Cerebellar cortex (tissue), 1 donor: ENCODE measurements at places on chromosomes 13 and 19.
A peak's percentile ranks its signal among the peaks of the same experiment; 100 is the strongest.

GRCh38 chr13:112695121-112695520 is 5.3 kb downstream of the ATP11A start:
- DNase-seq: no peak

- no peak for DNase-seq
Observed at GRCh38 chr13:20980899-20981298, 78.4 kb upstream of the XPO4 start.

- no peak for DNase-seq
Observed at GRCh38 chr19:10929402-10929794, 787 bp downstream of the TIMM29 start.

DNA sequence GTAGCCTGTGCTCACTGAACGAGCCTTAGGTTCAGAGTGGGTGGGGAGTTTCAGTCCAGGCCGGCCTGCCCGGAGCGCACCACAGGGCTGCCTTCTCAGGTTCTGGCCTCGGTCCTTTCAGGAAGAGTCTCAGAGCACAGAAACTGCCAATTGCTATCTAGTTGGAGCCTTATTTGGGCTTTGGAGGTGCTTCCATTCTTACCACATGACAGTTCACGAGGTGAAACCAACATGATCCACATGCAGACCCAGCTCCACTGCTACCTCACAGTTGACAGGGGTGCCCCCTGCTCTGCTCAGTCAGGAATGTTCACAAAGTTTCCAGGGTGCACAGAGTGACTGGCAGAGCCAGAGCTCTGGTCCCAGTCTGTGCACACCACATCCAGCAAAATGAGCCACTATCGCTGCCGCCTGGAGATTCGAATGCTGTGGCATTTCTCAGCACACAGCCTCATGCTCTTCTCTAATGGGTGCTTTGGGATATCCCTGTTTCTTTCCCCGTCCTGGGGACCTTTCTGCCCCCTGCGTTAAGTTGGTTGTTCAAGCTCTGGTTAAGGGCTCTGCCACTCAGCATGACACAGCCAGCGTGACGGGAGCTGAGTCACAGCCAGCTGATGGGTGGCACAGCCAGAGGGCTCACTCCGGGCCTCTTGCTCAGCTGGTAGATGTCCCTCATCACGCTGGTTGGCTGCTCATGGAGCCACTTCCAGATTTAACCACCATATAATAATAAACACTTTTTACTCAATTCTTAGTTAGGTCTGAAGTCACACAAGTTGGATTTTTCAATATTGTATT is 7.5 kb upstream of the SACS start:
- no peak for DNase-seq

DNA sequence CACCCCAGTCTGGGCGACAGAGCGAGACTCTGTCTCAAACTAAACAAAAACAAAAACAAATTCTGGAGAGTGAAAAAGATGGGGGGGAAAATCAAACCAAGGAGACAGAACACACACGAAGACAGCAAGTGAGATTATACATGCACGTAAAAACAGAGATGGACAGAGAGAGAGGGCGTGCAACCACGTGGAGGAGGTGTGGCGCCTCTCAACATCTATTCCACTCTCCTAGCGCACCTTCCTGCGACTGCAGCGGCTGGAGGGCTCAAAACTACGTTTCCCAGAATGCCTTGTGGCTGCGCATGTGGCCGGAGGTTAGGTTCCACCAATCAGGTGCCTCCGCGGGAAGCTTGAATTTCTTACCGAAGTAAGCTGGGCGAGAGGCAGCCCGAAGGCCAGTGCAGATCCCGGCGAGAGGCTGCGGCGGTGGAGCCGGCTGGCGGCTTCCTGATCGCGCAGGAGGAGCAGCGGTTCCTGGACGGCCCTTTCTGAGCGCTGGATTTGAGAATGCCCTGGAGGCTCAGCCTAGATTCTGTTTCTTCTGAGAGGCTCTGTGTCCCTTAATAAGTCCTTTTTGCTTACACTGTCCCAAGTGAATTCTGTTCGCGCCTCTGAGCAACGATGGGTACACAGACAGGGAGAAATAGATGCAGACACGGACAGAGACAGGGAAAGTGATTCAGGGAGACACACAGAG is 13.1 kb upstream of the NANOS2 start:
- DNase-seq: peak; percentile 94

GRCh38 chr19:50792272-50793250 is 2.3 kb downstream of the ACP4 start:
- DNase-seq: no peak

DNA sequence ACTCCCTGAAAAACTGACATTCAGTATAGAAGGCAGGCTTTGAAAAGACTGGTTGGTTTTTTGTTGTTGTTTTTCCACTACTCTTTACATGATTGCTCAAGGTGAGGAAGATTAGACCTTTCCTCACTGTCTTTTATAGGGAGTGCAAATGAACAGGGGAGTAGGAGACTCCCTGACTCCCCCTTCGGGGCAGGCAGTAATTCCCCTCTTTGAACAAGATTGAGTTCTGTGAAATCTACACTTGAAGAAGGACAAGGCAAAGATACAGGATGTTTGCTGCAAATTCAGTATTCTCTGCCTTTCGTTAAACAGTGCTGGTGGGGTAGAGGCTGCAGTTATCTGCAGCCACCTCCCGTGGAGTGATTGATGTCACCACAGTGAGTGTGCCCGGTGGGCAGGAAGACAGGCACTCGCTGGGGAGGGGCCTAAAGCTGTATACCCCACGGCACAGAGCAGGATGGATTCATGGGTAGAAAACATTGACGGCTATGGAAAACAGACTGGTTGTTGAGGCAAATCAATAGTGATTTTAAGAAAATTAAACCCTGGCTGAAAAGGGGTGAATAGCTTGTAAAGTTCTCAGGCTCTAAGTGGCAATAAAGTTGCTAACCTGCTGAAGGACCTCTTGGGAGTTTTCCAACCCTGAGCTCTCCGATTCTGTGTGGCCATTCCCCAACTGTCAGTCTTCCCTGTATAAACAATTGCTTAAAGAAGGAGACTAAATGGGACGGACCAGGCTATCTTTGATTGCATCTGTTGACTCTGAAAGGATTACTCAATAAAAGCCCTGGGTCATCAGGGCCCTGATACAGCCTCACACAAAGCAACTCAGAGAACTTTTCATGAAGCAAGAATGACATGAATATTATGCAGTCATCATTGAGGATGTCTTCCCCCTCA is 308.3 kb downstream of the TBC1D4 start:
- no peak for DNase-seq

DNA sequence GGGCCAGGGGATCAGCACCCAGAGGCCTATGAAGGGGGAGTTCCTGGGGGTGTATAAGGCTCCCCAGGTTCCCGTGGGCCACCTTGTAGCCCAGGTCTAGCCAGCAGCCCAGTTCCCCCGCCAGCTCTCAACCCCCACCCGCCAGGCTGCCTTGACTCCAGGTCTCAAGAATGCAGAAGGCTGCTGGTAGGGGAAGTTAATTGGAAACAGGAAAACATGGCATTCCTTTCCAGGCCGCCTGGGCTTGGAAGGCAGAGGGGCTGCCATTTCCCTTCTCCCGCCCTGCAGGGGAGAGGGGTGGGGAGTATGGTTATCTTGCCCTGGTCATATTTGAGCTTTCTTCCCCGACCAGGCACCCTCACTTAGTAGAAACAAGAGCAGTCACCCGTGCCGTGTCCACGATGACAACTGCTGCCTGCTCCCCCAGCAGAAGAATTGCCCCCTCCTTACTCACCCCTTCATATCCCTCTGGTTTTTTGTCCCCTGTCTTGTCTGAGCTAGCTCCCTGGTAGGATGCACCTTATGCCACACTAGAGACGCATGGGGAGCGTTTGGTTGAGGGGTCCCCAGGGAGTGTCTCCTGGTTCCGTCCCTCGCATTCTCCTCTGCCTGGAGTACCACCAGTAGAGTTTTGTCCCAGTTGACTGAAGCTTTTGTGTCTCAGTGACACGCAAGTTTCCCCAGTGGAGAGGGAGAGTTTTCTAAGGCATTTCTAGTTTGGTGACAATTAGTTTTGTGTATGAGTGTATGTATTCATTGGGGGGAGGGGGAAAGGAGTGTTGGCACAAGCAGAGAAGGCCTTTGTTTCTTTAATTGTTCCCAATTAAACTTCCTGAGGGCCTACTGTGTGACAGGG is 4.5 kb downstream of the BICRA start:
- no peak for DNase-seq

DNA sequence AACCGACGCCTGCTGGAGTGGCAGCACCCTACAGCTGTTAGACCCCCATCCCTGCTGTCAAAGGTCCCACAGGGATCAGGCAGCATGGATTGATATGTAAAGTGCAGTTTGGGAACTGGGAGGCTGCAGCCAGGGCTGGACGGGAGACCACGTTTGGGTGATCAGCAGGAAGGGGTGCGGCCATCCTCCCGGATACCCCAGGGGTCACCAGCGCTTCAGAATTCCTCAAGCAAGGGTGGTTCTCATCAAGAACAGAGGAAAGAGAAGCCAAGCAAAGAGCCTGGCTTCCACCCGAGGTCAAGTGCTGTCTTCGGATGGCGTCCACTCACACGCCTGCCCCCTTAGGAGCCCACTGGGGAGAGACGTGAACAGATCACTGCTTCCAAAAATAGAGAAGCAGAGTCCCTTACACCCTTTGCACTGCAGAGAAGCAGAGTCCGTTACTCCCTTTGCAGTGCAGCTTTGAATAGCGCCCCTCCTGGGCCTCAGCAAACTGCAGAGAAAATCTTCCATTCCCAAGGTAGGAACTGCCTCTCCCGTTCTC is 35.5 kb downstream of the DHRS12 start:
- no peak for DNase-seq

GRCh38 chr19:30387311-30388115 is 15.3 kb downstream of the ZNF536 start:
- DNase-seq: no peak
